Stimulated activated CD8-positive, alpha-beta memory T cell treated with anti-CD3 and anti-CD28 coated beads, Interleukin-15, amount 100 ng/mL, for 4 hours (primary cell): ENCODE measurements at places on chromosomes 5 and 9.

DNA sequence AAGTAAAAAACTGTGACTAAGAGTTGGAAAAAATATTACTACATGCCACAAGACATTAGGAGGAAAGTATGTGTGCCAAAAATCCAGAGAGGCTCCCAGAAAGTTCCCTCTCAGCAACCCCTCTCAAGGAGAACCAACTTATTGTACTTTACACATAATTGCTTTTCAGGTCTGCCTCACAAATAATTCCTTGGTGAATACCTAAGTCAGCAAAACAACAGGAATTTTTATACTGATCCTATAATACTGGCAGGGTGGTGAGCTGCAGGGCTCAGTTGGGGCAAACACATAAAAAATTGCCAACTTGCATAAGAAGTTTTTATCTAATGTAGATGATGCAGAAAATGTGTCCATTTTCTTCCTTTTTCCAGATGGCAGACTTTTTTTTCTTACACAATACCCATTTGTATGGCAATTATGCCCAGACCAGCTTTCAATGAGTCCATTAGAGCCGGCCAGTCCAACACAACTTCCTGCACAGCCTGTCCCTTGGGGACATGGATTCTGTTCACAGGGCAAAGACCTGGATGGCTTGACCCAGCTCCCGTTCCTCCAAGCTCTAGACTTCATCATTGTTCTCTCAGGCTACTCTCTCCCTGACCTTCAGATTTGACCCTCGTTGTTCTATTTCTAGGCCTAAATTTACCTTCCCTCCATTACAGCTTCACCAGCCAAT, 31.3 kb downstream of the MARCHF3 start:
- no peak for DNase-seq

DNA sequence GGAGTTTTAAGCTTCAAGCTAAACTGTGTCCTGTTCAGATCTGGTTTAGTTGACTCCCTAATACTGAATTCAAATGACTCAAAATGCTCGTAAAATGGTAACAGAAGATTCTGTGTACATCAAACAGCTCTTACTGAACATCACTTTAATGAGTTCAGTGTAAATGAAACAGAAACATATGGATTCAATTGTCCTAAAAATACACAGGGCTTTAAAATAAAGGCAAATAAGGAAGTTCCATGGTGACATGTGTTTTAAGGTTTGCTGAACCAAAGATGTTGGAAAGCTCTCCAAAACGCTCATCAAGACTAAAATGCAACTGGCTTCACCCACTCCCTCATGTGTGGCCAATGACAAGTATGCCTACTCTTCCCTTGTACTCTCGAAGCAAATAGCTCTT, 340.0 kb upstream of the PIK3R1 start:
- no peak for DNase-seq

DNA sequence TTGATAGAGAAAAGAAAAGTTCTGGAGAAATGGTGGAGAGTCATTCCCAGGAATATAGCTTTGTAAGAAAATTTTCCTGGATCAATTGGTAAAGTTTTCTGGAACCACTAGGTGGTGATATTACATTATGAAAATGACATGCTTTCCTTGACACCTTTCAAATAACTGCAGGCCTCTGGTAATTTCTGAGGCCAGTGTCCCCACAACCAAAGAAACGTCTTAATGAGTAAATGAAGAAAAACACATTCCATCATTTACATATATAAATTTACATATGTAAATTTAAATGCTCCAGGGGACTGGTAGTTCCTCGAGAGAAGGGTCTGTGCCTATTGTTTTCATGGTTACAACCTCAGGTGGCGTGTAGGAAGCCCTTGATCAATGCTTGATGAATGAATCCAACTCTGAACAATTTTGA, 17.2 kb upstream of the RGS3 start:
- no peak for DNase-seq

DNA sequence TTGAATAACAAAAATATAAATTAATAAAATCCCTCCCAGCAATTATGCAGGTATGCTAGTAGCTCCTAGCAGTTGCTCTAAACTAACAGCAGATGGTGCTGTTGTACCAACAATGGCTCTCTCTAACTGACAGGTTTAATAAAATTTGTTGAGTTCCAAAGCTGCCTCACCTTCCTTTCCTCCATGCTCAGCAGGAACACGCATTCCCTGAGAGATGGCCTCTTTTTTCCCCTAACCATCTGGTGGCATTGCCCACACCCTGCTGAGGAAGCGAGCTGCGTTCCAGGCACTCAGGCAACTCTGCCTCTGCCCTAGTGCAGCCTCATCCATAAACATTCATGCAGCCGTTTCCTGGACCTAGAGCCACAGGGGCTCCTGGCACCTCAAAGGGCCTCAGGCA, 106.2 kb downstream of the KLHL3 start:
- no peak for DNase-seq

DNA sequence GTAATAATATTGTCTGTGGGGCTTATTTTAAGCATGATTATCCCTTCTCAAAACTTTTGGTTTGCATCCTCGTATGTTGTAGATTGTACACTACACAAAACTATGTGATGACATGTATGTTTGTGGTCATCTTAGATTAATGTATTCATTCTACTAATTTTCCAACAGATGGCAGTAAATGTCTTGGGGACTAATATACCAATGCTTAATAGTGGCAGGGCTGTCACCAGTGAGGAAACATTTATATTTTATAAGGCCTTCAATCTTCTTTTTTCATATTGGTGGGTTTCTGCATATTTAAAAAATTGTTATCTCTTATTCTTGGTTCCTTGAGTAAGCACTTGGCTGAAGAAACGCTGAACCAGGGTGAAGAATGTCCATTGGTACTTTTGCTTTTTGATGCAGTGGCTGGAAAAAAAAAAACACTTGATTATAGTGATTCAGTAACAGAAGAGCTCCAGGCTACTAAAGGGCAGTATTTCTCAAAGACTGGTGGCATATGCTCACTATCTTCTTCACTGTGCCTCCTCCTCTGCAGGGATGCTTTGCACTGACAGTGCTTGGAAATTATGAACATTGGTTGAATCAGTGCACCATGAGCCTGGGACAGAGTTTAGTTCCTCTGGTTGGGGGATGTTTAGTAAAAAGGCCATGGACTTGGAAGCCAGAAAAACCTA, 530.3 kb downstream of the RASEF start:
- DNase-seq = no peak

GRCh38 chr9:14923701-14924100, 13.5 kb upstream of the FREM1 start:
- DNase-seq = no peak

DNA sequence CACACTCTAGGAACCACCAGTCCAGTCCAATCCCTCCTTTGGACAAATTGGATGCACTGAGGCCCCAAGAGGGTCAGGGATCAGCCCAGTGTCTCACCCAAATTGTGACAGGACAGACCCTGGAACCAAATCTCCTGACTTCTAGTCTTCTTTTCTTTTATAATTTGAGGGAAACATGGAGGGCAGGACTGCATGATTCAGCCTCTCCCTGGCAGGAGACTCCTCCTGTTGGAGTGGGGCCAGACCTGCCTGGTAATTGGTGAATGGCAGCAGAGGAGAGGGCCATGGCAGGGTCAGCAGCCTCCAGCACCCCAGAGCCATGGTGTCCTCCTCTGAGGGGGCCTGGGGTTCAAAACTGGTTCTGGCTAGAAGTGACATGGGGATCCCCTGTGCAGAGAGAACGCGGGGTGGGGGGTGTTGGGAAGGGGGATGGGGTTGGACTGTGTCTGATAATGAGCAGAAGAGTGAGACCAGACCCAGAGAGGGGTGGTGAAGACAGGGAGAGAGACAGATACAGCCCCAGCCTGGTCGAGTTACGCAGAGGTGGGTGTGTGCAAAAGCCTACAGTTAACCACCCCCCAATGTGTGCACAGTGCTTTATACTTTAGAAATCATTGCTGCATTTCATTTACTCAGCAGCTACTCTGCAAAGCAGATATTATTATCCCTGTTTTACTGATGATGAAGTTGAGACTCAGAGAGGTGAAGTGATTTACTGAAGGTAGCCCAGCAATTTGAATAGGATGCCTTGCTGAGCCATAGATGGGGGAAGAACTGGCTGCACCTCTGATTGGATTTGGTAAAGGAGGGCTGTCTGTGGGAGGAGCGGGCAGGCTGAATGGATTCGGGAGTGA, 3.8 kb upstream of the SYNPO start:
- DNase-seq = no peak

GRCh38 chr9:89474939-89475338, 23.0 kb downstream of the SEMA4D start:
- DNase-seq = no peak

- no peak for DNase-seq
Observed at GRCh38 chr5:167245868-167246267, 1045.6 kb upstream of the WWC1 start.

GRCh38 chr9:69184266-69184665, 10.2 kb downstream of the TJP2 start:
- DNase-seq = no peak

- no peak for DNase-seq
Observed at GRCh38 chr5:143826951-143827444, 15.0 kb downstream of the HMHB1 start.

- DNase-seq = peak; percentile 58
Observed at GRCh38 chr9:131237931-131238401, 38.3 kb downstream of the FAM78A start.

DNA sequence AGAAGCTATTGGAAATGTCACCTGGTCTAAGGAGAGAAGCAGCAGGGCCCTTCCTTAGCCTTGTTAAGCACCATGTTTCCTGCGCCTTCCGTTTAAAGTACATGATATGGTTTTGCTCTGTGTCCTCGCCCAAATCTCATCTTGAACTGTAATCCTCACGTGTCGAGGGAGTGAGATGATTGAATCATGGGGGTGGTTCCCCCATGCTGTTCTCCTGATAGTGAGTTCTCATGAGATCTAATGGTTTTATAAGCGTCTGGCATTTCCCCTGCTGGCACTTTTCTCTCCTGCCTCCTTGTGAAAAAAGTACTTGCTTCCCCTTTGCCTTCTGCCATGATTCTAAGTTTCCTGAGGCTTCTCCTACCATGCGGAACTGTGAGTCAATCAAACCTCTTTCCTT, 49.7 kb downstream of the PRDM6 start:
- DNase-seq = no peak

GRCh38 chr9:104073770-104074133, 20.4 kb upstream of the SMC2 start:
- no peak for DNase-seq

DNA sequence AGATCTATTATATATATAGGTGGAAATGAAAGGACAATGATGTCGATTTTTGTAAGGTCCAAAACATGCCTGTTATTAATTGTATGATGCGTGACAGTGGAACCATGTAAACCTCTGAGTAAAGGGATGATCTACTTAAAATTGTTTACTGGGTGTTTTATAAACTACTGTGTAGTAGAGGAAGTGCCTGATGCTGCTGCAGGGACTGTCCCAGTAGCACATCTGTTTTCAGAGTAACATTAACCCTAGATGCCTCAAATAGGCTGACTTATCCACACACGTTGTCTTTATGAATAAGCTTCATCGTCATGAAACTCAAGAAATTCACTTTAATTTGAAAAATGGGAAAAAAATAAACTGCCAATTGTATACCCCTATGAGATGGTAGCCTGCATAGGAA, 1.7 kb downstream of the CAMK4 start:
- DNase-seq = no peak

DNA sequence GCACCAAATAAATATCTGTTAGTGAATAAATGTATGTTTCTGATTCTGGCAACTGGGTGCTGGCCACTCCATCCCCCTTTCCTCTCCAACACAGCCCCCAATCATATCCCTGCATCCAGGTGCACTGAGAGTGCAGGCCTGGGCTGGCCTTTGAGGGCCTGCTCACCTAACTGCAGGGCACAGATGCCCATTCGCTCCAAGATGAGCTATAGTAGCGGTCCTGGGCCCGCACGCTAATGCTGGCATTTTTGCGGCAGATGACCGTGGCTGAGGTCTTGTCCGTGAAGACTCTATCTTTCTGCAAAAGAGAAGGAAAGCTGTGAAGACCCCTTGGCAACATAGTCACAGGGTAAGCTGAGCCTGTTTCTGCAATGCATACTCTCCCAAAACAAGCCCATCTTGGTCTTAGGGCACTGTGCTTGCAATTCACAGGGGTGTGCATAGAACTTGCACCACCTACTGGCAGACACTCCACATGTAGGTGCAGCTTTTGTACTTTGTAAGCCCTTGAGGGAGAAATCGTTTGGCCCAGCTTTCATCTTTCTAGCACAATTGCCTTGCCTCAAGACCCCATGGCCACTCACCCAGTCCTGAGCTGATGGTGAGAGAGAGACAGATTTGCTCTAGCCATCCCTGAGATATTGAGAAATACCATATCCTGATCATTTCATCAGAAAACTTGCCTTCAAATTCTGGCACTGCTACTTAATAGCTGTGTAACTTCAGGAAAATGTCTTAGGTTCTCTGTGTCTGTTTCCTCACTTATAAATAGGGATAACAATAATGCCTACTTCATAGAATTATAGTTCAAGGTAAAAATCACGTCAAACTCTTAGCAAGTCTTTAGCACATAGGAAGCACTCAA, 13.5 kb downstream of the IL12B start:
- peak; percentile 12 for DNase-seq

GRCh38 chr5:51371052-51371451, 12.2 kb upstream of the ISL1 start:
- no peak for DNase-seq

GRCh38 chr5:134794082-134794481, 35.5 kb downstream of the DDX46 start:
- DNase-seq = no peak

DNA sequence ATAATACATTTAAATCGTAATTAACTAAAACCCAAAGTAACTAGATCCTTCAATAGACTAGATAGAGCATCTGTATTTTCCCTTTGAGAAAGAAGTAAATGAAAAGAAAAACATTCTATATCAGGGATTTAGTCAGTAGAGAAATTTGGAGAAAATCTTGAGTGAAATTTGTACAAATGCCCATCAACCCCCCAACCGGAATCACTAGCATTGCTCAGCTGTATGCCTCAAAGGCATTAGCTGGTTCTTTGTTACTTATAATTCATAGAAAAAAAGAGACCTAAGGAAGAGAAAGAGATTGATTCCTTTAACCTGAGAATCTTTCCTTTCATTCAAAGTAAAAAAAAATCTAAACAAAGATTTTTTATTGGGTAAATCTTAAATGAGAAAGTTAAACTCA, 659 bp downstream of the OMD start:
- no peak for DNase-seq

- peak; percentile 62 for DNase-seq
Observed at GRCh38 chr5:134524826-134525682, at the start of gene JADE2. TSS of gene JADE2 (plus strand) at chr5:134525670. CDS start at chr5:134535858, 10,188 bp downstream.

DNA sequence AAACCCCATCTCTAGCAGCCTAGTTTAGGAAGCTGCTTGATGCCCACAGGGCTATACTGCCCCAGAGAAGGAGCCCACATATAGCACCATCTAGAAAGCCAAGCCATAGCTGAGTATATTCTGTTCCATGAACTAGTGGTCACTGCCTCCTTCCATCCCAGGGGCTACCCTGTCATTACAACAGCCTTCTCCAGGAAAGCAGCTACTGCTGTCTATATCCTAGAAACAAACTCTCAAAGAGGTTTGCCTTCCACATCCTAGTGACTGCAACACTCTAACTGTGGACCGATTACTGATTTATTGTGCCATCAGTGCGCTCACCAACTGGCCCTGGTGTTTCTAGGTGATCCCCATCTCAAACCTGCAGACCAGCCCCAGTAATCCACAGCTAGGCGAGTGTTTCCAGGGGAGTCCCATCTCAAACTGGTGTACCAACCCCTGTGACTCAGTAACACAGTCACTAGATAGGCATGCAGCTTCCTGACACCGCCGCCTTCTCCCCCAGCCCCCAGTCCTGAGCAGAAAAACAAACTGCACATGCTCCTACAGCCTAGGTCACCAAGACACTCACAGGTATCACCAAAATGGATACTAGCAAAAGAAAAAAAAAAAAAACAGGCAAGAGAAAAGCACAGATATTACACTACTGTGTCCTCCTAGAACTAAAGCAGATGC, 14.8 kb downstream of the SPTLC1 start:
- no peak for DNase-seq

- no peak for DNase-seq
Observed at GRCh38 chr5:92402045-92402444, 1018.9 kb upstream of the ARRDC3 start.
